ENCODE measurements at places on chromosomes 3 and 15. TPM values are rescaled to one million over a fixed set of nuclear protein-coding genes. Genes with fewer than 3 reads are reported as not detected.

DNA sequence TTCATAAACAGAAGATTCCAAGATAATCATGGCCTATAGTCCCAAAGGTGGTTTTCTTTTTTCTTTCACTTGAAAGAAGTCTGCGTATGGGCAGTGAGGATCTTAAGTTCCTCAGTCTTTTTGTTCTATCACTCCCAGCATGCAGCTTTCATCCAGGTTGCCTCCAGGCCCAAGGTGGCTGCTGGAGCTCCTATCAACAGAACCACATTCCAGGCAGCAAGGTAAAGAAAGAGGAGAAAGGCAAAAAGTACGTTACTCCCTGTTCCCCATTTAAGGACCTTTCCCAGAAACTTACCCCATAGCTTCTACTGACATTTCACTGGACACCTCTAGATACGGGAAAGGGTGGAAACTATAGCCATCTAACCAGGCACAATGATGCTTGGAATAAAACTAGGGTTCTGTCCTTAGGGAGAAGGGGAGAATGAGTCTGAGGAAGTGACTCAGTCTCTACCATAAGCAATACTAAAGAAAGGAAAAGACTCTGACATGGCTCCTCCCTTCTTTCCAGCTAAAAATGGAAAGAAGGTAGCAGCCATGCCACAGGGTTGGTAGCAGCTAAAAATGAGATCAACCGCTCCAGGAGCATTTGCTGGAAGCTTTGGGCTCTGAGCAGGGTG lies 313.9 kb upstream of the NR2E3 start:
- no peaks in the 10 kb centered on the region for H3K27me3 ChIP-seq
- no peak for DNase-seq
- no peak overlapping the region for H3K4me3 ChIP-seq
- peaks cover 2% of the 10 kb centered on the region for H3K4me1 ChIP-seq

GRCh38 chr15:39365161-39365560 lies 215.7 kb upstream of the THBS1 start:
- H3K36me3 ChIP-seq, result no peaks in the 10 kb centered on the region
- no peaks in the 10 kb centered on the region for H3K4me1 ChIP-seq
- H3K27ac ChIP-seq, result no peak overlapping the region
- H3K27me3 ChIP-seq, result no peaks in the 10 kb centered on the region
- no peak overlapping the region for H3K4me3 ChIP-seq

GRCh38 chr3:196624067-196624790 lies 15.3 kb upstream of the NRROS start:
- DNase-seq, result no peak
- no peaks in the 10 kb centered on the region for H3K27me3 ChIP-seq
- no peaks in the 10 kb centered on the region for H3K36me3 ChIP-seq
- no peaks in the 10 kb centered on the region for H3K4me1 ChIP-seq
- no peak overlapping the region for H3K4me3 ChIP-seq

GRCh38 chr15:47717036-47717612 lies at the start of gene SEMA6D:
Gene SEMA6D (plus strand): TSS chr15:47717505. CDS start chr15:47759799, 42,294 bp downstream.
- H3K4me3 ChIP-seq, result peak within 1 kb of the TSS; percentile 69
- H3K27ac ChIP-seq, result peak within 1 kb of the TSS; percentile 79
- no peaks in the 10 kb centered on the region for H3K36me3 ChIP-seq

ZIC1 gene
- total RNA-seq, result 0.05 TPM

FBXL2 gene
- 19.3 TPM for total RNA-seq
